Stimulated activated CD4-positive, alpha-beta T cell treated with anti-CD3 and anti-CD28 coated beads, Interleukin-1b, Interleukin-23, amount 100 ng/mL, for 48 hours (primary cell): ENCODE measurements at places on chromosomes 2 and 18.
A peak's percentile ranks its signal among the peaks of the same experiment; 100 is the strongest.

- DNase-seq, result peak; percentile 68
Observed at GRCh38 chr2:157443795-157444640, at the start of gene CYTIP. CYTIP (minus strand) TSS chr2:157444089; CDS start chr2:157444020, 69 bp downstream.

DNA sequence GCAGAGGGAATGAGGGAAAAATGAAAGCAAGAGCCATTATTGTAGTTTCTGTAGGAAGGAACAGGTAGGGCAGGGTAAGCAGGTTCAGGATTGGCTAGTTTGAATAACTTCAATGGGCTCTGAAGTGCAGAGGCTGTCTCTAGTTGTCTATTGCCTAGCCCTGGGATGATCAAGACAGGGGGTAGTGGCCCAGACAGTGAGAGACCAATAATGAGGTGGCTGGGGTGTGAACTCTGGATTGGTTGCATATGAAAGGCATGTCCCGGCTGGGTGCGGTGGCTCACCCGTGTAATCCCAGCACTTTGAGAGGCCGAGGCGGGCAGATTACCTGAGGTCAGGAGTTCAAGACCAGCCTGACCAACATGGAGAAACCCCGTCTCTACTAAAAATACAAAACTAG, 67.5 kb upstream of the SLC38A11 start:
- no peak for DNase-seq

DNA sequence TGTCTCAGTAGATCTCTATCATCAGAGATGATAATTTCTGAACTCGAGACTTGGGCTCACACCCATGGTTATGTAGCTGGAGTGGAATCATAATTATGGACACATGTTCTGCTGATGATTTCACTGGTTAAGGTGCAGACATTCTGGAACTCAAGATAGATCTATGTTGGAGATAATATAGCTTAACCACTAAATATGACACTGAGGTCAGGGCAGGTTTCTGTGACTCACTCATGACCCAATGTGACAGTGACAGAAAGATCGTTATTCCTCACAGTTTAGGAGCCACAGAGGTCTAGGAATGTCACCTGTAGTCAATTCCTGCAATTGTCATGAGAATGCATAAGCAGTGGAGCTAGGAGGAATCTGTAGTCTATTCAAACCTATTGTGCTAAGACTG, 828.6 kb downstream of the TRIB2 start:
- no peak for DNase-seq

GRCh38 chr2:233821196-233821595, 33.1 kb downstream of the HJURP start:
- no peak for DNase-seq

DNA sequence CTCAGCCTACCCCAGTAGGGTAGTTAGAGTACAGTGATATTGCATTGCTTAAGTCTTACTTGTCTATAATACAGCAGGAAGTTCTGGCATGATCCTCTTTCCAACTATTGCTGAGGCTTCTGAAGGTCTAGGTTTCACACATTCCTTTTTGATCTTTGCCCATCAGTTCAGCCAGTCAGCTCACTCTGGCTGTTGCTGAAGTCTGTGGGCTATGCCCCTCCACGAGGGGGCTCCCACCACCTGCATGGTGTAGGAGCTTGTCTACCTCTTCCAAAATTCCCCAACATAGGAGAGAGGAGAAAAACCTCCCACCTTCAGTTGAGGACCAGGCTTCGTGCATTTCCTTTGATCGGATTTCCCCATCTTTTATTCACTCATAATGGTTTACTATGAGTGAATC, 26.3 kb downstream of the PROKR1 start:
- DNase-seq, result no peak

GRCh38 chr2:61662990-61663389, 124.8 kb upstream of the XPO1 start:
- no peak for DNase-seq

- no peak for DNase-seq
Observed at GRCh38 chr2:218990612-218991011, 2.6 kb downstream of the CRYBA2 start.

GRCh38 chr2:27493948-27494283, 1.1 kb downstream of the FNDC4 start:
- no peak for DNase-seq

GRCh38 chr2:115542331-115542730, 1099.9 kb downstream of the DPP10 start:
- no peak for DNase-seq

DNA sequence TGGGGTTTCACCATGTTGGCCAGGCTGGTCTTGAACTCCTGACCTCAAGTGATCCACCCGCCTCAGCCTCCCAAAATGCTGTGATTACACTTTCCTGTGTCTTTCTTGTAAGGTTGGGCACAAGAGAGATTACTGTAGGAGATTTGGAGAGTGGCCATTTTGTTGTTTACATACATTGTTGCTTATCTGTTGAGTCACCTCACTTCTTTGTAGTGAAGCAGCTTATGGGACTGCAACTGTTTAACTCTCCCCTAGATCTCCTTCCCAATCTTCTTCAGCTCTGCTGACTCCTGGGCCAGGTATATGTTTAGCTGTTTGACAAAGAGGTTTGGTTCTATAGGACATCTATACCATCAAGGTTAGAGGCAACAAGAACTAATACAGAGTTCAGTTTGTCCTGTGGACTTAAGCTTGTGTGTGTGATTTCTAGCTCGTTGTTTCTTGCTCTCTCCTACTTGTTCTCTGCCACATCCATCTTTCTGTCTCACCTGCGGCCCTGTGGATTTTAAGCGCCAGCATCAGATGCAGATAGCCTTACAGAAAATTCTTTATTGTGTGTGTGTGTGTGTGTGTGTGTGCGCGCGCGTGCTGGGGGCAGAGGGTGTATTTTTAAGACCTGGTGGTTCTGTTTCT, 95.4 kb downstream of the HAUS1 start:
- no peak for DNase-seq

GRCh38 chr2:171985076-171985475, 14.7 kb upstream of the METAP1D start:
- DNase-seq, result no peak

GRCh38 chr2:149645391-149645790, 57.8 kb upstream of the MMADHC start:
- no peak for DNase-seq

DNA sequence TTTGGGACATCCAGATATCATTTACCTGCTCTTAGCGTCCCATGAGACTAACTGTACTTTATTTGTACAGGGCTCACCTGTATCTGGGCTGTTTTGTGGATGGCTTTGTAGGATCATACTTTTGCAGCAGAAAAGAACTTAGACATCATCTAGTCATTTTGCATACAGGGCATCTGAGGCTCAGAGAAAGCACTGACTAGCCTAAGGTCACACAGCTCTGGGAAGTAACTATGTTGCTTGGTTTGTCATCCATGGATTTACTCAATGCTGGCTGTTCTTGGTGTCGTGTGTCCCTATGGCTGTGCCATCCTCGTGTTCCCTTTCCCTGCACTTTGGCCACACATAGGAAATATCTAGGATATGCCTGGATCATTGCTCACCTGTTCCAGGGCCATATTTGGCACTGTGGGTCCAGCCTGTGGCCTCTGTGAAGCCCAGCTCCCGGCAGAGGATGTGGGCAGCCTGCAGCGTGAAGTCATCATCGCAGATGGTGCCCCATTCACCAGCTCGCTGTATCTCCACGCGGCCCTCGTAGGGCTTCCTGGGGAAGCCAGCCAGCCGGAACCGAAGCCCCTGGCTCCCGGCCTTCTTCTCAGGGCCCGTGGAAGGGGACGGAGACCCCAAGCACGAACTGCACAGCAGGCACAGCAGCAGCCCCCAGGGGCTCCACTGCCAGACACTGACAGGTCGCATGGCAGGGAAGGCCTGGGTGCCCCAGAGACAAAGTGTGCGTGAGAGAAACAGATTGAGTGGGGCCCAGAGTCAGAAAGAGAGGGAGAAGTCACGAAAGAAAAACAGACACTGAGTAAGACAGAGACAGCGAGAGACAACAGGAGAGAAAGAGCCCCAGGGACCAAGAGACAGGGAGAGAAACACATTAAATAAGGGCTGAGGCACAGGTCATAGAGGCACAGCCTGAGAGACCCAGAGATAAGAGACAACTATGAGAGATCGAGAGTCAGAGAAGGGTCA, 1.5 kb downstream of the LOXL3 start:
- no peak for DNase-seq

DNA sequence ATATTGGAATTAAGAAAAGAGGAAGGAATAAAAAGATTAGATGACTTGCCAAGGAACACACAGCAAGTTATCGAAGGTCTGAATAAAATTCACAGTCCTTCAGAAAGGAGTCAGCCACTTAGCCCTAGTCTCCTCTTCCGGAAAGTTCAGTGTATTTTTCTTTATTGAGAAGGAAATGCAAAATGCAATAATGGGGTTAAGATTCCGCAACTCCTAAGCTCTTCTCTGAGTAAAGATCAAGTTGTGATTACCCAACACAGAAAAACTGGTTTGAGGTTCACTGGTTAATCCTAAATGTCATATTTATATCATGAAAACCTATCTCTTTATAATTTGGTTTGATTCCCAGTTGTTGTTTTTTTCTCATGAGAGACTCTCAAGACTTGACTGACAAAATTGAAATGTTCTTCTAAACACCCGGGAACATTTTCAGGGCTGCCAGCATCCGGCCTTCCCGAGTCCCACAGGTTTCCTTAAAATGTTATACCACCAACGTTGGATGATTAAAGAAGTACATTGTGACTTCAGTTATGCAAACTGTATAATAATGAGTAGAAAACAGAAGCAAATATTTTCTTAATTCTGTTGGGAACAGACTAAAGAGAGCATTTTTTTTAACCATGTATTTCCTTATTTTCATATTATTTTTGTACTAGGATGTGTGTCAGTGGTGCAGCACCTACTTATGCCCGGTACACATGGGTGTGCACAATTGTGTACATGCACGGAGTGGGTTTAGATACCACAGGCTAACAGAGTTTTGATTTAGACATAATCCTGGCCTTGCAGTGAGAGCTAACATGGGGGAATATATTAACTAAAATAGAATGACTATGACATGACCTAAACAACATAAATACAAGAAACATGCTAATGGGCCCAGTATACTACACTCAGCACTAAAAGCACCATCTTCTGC, 100.2 kb downstream of the STK39 start:
- DNase-seq, result no peak

DNA sequence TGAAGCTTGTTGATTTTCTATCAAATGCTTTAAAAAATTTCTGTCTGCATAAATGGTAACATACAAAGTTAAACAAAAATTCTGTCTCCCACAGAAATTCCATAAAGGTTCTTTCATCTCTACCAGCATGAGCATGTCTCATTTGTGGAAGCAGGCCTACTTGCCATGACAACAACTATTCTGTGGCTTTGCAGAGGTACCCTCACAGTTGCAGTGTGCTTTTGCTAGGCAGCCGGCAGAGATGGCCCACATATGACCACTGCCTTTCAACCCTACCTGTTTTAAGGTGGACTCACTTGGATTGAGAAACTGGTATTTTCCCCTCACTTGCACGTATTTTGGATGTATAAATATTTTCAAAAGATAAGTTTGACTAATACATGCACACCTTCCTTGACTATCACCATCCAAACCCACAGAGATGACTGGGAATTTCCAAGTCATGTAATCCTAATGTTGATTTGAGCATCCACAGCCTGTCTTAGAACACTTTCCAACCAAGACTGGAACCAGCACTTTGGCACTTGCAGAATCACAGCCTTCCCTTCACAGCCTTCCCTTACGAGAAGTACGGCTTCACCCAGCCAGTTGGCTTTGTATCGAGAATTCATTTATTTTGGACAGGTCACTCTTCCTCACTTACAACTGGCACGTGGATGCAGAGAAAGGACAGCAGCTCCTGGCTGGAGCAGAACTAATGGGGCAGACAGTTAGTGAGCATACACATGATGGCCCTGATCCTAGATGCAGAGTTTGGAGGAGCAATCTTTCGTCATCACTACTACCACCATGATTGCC, 9.3 kb upstream of the FHL2 start:
- DNase-seq, result no peak

DNA sequence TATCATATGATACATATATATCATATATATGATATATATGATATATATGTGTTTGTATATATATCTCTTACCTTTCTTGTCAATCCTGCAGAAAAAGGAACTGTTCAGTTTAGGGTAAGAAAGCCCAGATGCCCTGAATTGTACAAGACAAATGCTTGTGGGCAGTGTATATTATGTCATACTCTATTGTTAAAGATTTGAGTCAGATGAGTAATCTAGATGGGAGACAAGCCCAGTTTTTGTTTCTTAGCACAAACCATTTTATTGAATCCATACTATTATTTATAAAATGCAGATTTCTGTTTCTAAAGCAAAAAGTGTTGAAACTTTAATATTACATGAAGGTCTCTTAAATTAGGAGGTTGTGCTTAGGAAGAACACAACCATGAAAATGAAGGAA, 90.6 kb downstream of the VRK2 start:
- DNase-seq, result no peak

GRCh38 chr18:62735387-62735786, 20.0 kb downstream of the PHLPP1 start:
- no peak for DNase-seq

DNA sequence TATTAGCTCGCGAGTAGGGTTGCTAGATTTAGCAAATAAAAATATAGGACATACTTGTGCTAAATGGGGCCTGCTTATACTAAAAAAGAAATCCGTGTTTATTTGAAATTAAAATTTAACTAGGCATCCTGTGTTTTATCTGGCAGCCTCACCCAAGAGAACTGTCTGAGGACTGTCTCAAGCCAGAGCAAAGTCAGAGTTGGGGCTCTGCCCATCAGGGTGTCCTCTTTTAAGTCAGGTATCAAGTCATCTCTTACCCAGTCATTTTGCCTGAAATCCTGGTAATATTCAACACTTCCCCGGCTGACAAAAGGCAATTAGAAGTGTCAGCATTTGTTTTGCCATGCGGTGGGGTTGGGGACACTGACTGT, 48.3 kb upstream of the ST3GAL5 start:
- no peak for DNase-seq

- peak; percentile 66 for DNase-seq
Observed at GRCh38 chr2:38076152-38076709, 280 bp upstream of the CYP1B1 start.

GRCh38 chr2:27701676-27702075, 38.0 kb downstream of the SLC4A1AP start:
- DNase-seq, result no peak

DNA sequence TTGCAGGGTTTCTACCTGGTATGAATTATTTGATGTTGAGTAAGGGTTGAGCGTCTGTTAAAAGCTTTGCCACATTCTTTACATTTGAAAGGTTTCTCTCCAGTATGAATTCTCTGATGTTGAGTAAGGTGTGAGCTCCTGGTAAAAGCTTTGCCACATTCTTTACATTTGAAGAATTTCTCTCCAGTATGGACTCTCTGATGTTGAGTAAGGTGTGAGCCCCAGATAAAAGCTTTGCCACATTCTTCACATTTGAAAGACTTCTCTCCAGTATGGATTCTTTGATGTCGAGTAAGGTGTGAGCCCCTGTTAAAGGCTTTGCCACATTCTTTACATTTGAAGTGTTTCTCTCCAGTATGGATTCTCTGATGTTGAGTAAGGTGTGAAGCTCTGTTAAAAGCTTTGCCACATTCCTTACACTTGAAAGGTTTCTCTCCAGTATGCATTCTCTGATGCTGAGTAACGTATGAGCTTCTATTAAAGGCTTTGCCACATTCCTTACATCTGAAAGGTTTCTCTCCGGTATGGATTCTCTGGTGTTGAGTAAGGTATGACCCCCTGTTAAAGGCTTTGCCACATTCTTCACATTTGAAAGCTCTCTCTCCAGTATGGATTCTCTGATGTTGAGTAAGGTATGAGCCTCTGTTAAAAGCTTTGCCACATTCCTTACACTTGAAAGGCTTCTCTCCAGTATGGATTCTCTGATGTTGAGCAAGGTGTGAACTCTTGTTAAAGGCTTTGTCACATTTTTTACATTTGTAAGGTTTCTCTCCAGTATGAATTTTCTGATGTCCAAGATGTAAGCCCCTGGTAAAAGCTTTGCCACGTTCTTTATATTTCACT, 27.1 kb downstream of the ZNF519 start:
- DNase-seq, result no peak

GRCh38 chr2:194562329-194562728, 1094.7 kb upstream of the SLC39A10 start:
- DNase-seq, result no peak
